ENCODE measurements at places on chromosomes 7 and 10.

DNA sequence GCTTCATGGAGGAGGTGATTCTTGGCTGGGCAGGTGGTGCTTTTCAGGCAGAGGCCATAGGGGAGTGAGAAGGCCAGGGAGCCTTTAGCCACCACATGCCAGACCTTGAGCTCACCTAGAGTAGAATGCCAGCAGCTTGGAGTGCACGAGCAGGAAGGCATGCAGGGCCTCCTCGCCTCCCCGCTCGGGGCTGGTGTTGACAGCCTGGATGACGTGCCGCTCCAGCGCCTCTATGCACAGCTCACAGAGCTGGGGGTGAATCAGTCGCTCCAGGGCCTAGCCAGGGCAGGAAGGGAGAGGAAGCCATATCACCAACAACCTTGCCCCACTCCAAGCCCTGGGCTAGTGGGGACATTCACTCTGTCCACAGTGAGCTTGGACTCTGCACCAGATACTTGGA lies 15.7 kb downstream of the HPS1 start:
- peak; percentile 67 for DNase-seq

DNA sequence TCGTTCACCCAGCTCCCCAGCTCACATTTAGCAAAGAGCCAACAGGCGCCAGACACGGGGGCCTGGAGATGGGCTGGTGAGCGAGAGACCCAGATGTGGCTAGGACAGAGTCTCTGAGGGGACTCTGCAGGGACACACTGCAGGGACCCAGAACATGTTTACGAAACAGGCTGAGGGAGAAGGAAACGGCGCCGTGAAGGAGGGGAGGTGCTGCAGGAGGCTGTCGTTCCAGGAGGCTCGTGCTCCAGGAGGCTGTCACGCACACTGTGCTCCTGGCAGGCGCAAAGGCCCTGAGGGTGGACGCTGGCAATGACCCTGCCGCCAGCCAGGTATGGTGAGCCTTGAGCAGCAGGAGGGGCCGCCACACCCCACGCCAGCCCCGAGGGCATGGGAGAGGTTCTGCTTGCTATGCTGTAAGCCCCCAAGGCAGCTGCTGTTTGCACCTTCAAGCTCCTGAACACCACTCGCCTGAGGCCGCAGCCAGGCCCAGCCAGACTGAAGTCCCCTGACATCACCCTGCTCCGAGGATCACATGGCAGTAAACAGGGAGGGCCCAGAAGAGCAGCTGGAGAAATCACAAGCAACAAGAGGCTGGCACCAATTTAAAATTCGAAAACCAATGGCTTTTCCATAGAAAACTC lies 27.3 kb downstream of the ADAP1 start:
- DNase-seq: no peak

DNA sequence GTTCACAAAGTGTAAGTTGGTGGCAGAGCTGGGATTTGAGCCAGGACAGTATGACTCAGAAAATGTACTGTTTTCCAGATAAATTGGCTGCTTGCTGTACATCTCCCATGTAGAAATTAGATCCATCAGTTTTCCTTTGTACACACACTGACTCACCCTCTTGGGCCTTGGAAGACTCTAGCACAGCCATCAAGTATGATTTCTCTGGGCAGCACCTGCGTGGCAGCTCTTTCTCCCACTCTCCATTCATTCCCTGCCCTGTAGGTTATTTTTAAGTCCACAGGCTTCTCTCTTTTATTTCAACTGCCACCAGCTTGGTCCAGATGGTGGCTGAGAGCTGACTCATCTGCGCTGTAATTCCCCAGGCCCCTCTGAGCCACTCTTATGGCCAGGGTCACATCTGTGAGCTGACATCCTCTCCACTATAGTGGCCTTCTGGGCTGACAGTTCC lies 28.3 kb upstream of the SDK1 start:
- no peak for DNase-seq

DNA sequence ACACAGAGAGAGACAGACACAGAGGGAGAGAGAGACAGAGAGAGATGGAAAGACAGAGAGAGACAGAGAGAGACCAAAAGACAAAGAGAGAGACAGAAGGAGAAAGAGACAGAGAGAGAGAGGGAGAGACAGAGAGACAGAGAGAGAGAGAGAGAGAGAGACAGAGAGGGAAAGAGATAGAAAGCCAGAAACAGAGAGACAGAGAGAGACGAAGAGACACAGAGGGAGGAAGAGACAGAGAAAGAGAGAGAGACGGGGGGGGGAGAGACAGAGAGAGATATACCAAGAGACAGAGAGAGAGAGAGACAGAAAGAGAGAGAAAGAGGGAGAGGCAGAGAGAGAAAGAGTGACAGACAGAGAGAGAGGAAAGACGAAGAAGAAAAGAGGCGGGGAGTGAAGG lies 10.2 kb downstream of the VSTM4 start:
- no peak for DNase-seq

- DNase-seq: no peak
These were observed 282.5 kb downstream of the PRPF18 start for GRCh38 chr10:13869295-13869664.

DNA sequence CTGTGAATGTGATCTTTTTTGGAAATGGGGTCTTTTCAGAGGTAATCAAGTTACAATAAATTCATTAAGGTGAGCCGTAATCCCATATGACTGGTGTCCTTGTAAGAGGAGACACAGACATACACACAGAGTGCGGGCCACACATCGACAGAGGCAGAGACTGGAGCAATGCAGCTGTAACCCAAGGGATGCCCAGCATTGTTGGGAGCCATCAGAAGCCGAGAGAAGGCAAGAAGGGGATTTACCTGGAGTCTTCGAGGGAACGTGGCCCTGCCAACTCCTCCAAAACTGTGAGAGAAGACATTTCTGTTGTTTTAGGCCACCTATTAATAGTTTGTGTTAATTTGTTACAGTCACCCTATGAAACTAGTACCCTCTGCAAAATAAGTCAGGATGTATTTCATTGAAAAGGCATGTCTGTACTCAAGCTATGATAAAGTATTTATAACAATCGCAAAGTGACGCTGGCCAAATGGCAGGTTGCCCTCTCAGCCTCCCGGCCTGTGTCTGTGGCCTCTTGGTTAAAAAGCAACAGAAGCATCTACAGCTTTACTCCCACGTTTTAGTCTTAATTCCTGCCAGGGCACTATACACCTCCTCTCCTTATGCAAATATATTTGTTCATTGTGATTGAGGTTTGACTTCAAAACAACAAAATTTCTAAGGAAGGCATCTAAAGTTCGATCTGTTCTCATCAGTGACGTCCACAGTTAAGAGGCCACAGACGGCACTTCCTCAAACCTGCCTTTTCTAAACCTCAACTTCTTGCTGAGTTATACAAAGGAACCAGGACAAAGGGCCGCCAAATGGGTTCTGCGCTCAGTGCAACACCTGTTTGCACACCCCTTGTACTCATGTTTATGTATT lies 46.8 kb downstream of the HIPK2 start:
- peak; percentile 72 for DNase-seq

GRCh38 chr7:136353287-136353686 lies 376.1 kb upstream of the MTPN start:
- no peak for DNase-seq

DNA sequence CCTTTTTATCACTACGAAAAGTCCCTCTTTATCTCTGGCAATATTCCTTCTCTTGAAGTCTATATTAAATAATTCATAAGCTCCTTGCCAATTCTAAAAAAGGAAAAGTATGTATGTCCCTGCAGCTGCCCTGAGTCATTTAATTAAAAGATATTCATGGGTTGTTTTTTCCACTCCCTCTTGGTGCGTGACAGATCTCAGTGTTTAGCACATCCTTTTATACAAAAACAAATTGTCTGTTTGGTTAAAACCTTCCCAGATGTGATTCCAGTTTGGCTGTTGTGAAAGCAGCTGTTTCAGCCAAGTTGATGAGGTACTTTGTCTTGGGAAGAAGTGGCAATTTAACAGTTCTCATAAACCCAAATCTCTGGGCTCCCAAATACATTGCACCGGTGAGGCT lies 33.8 kb upstream of the PRLHR start:
- no peak for DNase-seq

DNA sequence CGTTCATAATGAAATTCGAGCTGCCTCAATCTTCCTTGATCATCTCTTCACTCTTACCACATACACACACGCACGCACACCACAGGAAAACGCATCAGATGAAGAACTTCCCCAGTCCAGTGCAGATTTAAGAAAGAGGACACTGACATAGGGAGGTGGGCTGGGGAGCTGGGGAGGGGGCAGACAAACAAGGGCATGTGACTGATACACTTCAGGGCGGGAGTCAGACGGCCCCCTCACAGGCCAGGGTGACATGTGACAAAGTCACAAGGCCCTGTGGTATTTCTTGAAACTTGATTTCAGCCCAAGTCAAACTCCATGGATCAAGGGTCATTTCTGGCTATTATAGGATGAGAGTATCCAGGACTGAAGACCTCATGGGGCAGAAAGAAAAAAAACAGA lies 82.6 kb downstream of the KCNMA1 start:
- DNase-seq: no peak

GRCh38 chr10:49307921-49308320 lies 9.0 kb downstream of the C10orf71 start:
- DNase-seq: no peak

DNA sequence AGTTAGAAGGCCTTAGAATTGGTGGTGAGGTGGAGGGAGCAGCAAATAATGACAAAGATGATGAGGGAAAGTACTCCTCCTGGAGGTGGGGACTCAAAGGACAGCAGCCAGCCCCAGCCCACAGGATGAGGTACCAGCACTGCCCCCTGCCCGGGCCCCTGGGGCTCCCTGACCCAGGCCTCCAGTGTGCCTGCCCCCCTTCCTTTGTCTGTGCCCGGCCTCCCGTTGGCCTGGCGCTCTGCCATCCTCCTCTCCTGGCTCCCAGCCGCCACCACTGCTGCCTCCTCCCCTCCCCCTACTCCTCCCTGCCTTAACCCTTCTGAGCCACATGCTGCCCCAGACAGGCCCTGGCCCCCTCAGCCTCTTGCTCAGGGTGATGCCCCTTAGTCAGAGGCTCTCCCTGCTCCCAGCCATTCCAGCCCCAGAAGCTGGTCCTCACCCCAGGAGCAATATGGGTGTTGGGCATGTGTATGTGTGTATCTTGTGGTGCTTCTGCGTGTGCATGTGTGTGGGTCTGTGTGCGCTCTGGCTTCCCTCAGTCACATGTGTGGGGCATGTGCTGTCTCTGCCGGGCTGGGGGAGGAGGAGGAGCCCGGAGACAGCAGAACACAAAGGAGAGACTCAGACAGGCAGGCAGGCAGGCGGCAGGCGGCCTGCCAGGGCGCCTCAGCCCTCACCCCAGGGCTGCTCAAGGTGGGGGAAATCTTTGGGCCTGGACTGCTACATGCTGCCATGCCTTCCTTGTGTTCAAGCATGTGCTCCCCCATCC lies 2.6 kb downstream of the LDB1 start:
- DNase-seq: peak; percentile 88

DNA sequence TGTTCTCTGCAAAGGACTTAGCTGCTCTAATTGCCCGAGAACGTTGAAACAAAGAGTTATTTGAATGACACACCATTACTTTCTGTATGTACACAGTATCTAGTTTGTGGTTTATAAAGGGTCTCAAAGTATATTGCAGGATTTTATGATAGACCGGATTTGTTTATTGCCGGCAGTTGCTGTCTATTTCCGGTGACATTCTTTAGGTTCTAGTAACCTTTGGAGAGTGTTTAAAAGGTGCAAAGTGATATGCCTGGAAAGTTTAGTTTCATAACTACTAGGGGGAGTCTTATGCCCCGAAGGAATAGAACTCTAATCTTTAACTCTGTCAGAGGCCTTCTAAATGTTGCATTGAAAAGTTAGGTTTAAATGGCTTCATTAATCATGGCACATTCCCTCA lies 63.8 kb downstream of the PAPSS2 start:
- DNase-seq: no peak

DNA sequence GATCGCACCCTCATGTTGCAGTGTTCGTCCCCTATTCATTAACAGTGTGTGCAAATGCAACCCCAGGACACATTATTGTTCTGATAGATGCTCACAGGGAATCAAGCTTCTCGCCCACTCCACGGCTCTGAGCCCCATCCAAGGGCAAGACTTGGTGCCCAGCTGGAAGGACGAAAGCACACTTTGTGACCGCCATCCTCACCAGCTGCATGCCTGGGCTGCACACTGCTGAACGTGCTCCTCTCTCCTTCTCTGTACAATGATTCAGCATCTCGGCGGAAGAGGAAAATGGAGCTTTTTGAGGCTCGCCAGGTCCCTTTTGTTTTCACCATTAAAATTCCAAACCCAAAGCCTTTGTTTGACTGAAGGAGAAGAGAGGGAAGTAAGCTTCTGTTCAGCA lies 41.9 kb downstream of the MKI67 start:
- no peak for DNase-seq

DNA sequence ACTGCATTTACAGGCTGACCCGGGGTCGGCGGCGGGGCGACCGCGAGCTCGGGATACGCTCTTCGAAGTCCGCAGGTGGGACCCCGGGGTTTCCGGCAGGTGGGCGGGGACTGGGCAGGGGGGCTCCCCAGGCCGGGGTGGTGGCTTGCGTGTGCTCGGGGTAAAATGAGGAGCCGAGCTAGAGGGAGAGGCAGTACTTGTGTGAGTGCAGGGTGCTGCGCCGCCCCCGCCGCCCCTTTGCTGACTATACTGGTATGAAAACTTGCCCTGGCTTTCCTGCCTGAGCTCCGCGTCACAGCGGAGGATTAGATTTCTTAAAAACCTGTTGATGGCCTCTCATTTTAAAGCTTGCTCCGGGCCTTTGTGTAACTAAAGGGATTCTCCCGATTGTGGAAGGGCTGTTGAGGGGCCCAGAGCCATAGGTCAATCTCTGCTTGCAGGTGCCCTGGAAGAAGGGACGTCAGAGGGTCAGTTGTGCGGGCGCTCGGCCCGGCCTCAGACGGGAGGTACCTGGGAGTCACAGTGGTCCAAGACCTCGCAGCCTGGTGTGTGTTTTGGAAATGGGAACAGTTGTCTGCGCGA lies 488 bp downstream of the ARMC10 start:
- peak; percentile 49 for DNase-seq

- no peak for DNase-seq
These were observed 80.6 kb upstream of the LAMB4 start for GRCh38 chr7:108210796-108211195.

- no peak for DNase-seq
These were observed 68.2 kb downstream of the ATXN7L1 start for GRCh38 chr7:105808209-105808608.

- DNase-seq: peak; percentile 46
These were observed 115.1 kb downstream of the CCNY start for GRCh38 chr10:35451151-35452016.

All from heart right ventricle (tissue), 16 donors.